ENCODE measurements at places on chromosomes 5 and 9.

DNA sequence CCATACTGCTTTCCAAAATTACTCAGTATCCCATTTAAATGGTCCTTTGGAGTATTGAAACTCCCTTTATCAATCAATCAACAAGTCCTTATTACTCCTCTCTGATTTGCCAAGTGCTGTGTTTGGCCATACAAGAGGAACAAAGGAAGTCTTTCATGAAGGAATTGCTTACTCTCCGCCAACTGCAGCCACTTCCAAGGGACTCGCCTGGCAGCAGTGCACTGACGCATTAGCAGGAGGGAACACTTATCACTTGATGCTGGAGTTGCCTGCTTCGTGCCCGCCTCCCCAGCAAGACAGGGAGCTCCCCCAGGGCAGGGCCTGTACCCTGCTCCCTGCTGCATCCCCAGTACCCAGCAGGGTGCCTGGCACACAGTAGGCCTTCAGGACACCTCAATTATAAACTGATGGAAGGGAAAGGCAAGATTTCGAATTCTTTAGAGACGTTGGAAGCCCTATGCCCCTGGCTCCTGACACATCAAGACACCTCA, 97.9 kb downstream of the CRB2 start:
- no peak for DNase-seq

- no peak for DNase-seq
These were observed 68.5 kb downstream of the TENT4A start for GRCh38 chr5:6781716-6782115.

GRCh38 chr9:135914921-135915320, 7.6 kb upstream of the CAMSAP1 start:
- no peak for DNase-seq

DNA sequence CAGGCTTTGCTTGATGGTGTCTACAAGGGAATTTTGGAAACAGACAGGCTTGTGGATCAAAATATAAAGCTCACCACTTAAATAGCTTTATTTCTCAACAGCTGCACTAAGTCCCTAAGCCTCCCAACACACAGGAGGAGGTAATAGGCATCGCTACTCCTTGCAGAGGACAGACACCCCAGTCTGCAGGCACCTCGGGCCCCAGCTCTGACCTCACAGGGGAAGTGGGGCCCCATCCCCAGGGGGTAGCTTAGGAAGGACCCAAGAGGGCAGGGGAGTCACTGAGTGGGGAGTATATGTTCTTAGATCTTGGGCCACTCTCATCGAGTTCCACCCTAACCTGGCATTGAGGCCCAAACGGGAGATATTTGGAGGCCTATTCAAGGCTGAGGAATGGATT, 66.7 kb upstream of the XPA start:
- no peak for DNase-seq

GRCh38 chr5:154474396-154475334, 3.4 kb downstream of the HAND1 start:
- no peak for DNase-seq

- DNase-seq, result no peak
These were observed 142.2 kb downstream of the SV2C start for GRCh38 chr5:76225336-76225735.
